ENCODE measurements at places on chromosomes 4 and X.
A peak's percentile ranks its signal among the peaks of the same experiment; 100 is the strongest.

GRCh38 chr4:7845493-7846128 lies 94.0 kb downstream of the AFAP1 start:
- no peak for DNase-seq

- DNase-seq, result peak; percentile 66
Measured at GRCh38 chr4:36024901-36025660, 219.2 kb downstream of the ARAP2 start.

DNA sequence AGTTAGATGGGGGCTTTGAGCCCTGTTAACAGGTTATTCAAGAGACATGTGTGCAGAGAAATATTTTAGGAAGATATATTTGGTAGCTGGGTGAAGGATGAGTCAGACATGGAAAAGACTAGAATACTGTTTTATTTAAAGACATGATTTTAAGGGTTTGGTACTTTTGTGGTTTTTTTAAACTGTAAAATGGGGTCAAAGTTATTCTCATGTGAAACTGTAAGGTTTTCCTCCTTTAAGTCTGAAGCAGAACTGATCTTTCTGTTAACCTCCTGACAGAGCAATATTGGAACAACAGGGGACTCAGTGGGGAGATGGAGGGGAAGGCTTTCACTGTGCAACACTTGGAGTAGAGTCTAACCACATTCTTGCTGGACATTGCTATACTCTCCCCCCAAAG lies 112.4 kb upstream of the LSM6 start:
- peak; percentile 21 for DNase-seq

GRCh38 chrX:46860557-46860956 lies 23.7 kb downstream of the RP2 start:
- no peak for DNase-seq

GRCh38 chr4:116361790-116362189 lies 723.6 kb downstream of the TRAM1L1 start:
- no peak for DNase-seq

All from putamen (tissue), 1 donor.